ENCODE measurements at places on chromosomes 2 and 18.

GRCh38 chr2:63408530-63408929 is 179.7 kb downstream of the WDPCP start:
- H3K27me3 ChIP-seq, result no peaks in the 10 kb centered on the region
- peaks cover 4% of the 10 kb centered on the region for H3K36me3 ChIP-seq
- no peak overlapping the region for H3K27ac ChIP-seq
- no peak overlapping the region for H3K4me3 ChIP-seq
- DNase-seq, result no peak

GRCh38 chr2:39065616-39066015 is 55.2 kb downstream of the SOS1 start:
- no peaks in the 10 kb centered on the region for H3K27me3 ChIP-seq
- H3K27ac ChIP-seq, result peak overlapping the region; percentile 64
- no peak overlapping the region for H3K4me3 ChIP-seq
- H3K4me1 ChIP-seq, result peaks cover 35% of the 10 kb centered on the region
- H3K36me3 ChIP-seq, result peaks cover 15% of the 10 kb centered on the region

GRCh38 chr2:133716166-133716565 is 147.9 kb upstream of the NCKAP5 start:
- H3K4me1 ChIP-seq, result no peaks in the 10 kb centered on the region
- no peak for DNase-seq
- H3K36me3 ChIP-seq, result no peaks in the 10 kb centered on the region
- H3K4me3 ChIP-seq, result no peak overlapping the region

GRCh38 chr2:236403811-236404210 is 139.6 kb upstream of the ASB18 start:
- no peak for DNase-seq
- peaks cover 2% of the 10 kb centered on the region for H3K4me1 ChIP-seq
- H3K27me3 ChIP-seq, result peaks cover 68% of the 10 kb centered on the region
- no peaks in the 10 kb centered on the region for H3K36me3 ChIP-seq
- H3K4me3 ChIP-seq, result no peak overlapping the region
- H3K27ac ChIP-seq, result no peak overlapping the region

- H3K4me1 ChIP-seq, result no peaks in the 10 kb centered on the region
- no peaks in the 10 kb centered on the region for H3K36me3 ChIP-seq
- DNase-seq, result no peak
- H3K4me3 ChIP-seq, result no peak overlapping the region
These were observed 62.5 kb downstream of the LYPD6B start for GRCh38 chr2:149100739-149101699.

GRCh38 chr2:214934006-214934405 is 124.5 kb upstream of the BARD1 start:
- no peak overlapping the region for H3K27ac ChIP-seq
- no peaks in the 10 kb centered on the region for H3K4me1 ChIP-seq
- H3K4me3 ChIP-seq, result no peak overlapping the region

- H3K36me3 ChIP-seq, result peaks cover 21% of the 10 kb centered on the region
- no peak for DNase-seq
- peak overlapping the region; percentile 97 for H3K4me3 ChIP-seq
- peaks cover 62% of the 10 kb centered on the region for H3K4me1 ChIP-seq
These were observed 1.4 kb downstream of the SP110 start for GRCh38 chr2:230218421-230218820.

- no peak overlapping the region for H3K4me3 ChIP-seq
- H3K27me3 ChIP-seq, result peaks cover 10% of the 10 kb centered on the region
- no peaks in the 10 kb centered on the region for H3K4me1 ChIP-seq
- no peak for DNase-seq
These were observed 86.1 kb upstream of the PNPT1 start for GRCh38 chr2:55779459-55780421.

- H3K4me1 ChIP-seq, result no peaks in the 10 kb centered on the region
- peaks cover 7% of the 10 kb centered on the region for H3K27me3 ChIP-seq
- no peak overlapping the region for H3K4me3 ChIP-seq
These were observed 144.1 kb downstream of the PRPF40A start for GRCh38 chr2:152573168-152573567.

DNA sequence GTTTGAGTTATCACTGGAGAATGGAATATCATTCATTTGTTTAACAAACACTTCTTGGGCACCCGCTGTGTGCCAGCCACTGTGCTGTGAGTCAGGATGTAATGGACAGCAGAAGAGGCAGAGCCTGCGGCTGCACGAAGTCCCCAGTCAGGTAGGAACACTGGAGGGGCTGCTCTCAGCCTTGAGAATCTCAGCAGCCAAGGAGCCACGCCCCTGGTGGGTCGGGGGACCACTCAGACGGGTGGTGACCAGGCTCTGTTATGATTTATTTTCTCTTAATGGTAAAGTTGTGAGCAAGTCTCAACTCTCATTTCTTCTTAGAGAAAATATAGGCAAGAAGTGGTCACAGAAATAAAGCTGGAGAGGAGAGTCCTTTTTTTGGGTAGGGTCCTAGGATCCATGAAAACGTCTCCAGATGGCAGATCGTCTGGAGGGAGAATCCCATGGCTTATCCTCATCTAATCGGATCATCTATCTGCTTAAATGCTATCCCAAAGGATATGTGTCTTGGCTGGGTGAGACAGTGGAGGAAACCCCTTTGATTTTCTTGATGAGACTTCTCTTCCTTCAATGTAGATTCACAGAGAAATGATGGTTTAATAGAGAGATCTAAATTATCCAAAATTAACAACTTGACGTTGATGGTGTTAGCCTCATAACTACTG is 129.1 kb upstream of the LGALSL start:
- no peaks in the 10 kb centered on the region for H3K27me3 ChIP-seq
- H3K36me3 ChIP-seq, result peaks cover 8% of the 10 kb centered on the region
- no peak for DNase-seq
- no peak overlapping the region for H3K4me3 ChIP-seq
- peak overlapping the region; percentile 89 for H3K27ac ChIP-seq

DNA sequence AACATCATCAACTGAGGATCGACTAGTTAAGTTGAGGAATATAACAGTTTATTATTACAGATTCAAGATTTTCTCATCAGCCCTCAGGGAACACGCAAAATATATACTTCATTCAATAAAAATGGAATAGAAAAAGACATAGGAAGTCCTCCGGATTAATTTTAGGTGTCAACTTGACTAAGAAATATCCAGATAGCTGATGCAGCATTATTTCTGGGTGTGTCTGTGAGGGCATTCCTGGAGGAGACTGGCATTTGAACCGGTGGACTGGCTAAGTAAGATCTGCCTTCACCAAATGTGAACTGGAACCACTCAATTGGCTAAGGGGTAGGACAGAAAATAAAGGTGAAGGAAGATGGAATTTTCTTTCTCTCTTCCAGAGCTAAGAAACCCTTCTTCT is 845.3 kb downstream of the SOCS6 start:
- no peak overlapping the region for H3K4me3 ChIP-seq
- H3K27ac ChIP-seq, result no peak overlapping the region
- no peaks in the 10 kb centered on the region for H3K27me3 ChIP-seq
